CD4-positive, alpha-beta T cell treated with Interleukin-15 for 1 hour (primary cell): ENCODE measurements at places on chromosomes 6 and 20.
A peak's percentile ranks its signal among the peaks of the same experiment; 100 is the strongest.

DNA sequence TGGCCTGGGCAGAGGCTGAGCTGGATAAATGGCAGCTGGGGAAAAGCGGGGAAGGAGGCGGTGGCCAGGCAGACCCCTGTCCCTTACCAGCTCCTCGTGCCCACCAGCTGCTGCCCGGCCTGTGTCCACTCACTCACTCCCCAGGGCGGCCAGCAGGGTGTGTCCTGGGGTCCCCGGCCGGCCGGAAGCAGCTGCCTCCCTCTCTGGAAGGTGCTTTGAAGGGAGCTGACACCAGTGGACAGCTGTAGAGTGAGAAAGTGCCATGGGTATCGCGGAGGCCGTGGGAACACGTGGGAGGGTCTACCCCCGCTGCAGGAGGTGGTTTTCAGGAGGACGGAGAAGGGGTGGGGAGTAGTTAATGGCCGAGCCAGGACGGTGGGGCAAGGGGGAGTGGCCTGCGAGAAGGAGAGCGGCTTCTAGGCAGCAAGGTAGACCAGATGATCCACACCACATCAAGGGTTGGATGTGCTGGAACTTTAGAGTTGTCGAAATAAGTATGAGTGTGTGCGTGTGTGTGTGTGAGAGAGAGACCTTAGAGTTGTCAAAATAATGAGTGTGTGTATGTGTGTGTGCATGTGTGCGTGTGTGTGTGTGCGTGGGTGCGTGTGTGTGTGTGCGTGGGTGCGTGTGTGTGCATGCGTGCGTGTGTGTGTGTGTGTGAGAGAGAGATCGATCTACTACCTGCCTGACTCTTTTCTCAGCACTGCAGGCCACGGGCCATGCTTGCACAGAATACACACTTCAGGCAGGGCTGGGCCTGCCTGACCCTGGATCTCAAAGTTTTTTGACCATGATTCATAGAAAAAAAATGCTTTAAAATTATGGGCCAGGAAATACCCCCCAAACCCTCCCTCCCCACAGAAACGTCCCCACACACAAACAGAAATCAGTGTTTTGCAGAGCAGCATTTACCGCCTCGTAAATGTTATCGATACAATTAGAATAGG is 43.9 kb downstream of the CDH4 start:
- no peak for DNase-seq

- DNase-seq = no peak
These were observed 67.5 kb downstream of the JARID2 start for GRCh38 chr6:15313367-15313766.

GRCh38 chr20:45444050-45444449 is 25.5 kb upstream of the WFDC2 start:
- DNase-seq = no peak

GRCh38 chr6:72367439-72367838 is 254.4 kb upstream of the KCNQ5 start:
- no peak for DNase-seq

DNA sequence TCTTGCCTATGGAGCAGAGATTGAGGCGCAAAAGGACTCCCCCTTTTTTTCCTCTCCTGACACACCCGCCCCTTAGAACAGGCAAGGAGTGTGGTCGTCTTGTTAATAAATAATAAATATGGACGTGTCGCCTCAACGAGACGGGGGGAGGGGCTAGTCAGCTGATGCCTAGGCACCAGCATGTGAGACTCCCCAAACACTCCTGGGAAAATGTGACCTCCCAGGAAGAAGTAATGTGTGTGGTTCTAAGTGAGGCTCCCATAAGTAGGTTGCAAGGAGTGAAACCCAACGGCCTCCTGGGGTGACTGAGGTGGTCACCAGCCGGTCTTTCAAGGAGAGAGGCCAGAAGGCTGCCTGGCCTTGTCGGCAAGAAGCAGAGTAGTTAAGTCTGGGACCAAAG is 1.1 kb upstream of the FAXC start:
- DNase-seq = no peak

DNA sequence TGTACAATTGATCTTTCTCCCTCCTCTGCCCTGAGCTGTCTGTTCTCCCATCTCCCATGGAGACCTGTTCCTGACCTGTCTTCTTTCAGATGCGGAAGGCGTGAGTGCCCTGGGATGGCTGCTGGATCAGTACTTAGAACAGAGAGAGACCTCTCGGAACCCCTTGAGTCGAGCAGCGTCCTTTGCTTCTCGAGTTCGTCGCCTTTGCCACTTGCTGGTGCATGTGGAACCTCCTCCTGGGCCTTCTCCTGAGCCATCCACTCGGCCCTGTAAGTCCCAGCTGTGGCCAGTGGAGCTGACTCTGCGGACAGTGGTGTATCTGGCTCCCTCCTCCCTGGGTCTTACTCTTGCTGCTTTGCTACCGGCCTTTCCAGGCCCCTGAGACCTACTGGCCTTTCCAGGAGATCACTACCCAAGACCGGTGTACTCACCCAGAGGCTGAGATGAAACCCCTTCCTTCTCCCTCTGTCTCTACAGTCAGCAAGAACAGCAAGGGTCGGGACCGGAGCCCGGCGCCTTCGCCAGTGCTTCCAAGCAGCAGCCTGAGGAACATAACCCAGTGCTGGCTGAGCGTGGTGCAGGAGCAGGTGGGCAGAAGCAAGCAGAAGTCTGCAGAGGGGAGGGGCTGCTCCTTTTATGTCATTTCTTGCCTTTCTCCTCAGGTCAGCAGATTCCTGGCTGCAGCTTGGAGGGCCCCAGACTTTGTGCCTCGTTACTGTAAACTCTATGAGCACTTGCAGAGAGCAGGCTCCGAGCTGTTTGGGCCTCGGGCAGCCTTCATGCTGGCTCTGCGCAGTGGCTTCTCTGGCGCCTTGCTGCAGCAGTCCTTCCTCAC is 22.5 kb downstream of the CUL9 start:
- DNase-seq = no peak

GRCh38 chr6:143528164-143528811 is 16.8 kb upstream of the FUCA2 start:
- DNase-seq = no peak

DNA sequence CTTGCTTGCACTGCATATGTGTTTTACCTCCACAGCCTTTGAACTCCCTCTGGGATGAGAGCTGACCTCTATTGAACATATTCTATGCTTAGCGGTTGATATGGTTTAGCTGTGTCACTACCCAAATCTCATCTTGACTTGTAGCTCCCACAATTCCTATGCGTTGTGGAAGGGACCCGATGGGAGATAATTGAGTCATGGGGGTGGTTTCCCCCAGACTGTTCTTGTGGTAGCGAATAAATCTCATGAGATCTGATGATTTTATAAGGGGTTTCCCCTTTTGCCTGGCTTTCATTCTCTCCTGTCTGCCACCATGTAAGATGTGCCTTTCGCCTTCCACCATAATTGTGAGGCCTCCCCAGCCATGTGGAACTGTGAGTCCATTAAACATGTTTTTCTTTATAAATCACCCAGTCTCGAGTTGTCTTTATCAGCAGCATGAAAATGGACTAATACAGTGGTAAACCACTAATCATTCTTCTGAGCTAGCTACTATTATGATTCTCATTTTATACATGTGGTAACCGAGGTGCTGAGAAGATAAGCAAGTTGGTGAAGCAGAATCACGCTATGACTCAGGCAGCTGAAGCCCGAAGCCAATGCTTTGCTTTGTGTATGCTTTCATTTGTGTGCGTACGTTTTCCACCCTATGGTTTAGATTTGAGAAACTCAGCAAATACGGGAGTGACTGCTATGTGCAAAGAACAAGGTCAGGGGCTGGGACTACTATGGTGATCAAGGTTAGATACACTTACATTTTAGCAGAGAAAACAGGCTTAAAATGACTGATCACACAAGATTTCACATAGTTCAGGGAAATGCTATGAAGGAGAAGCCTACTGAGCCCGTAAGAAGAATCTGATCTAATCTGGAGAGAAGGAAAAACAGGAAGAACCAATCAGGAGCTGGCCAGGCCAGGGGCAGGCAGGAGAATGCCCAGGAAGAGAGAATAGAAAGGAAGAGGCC is 363.5 kb downstream of the ESR1 start:
- DNase-seq = peak; percentile 24

DNA sequence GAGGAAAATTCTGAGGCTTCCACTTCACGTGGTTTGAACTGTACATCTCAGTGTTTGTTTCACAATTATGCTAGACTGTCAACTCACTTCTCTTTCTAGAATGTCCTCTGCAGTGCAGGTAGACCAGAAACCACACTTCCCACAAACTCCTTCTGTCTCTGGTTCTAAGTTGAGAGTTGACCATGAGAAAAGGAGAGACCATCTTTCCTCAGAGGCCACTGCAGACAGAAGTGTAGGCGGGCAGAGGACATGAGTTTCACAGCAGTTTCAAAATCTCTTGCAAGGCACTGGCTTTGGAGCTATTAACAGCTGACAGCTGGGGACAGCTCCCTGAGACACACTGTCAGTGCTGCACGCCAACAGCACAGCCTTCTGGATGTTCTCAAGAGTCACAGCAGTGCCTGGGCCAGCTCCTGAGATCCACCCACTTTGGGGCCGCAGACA is 55.4 kb upstream of the MOXD1 start:
- no peak for DNase-seq

GRCh38 chr6:73537677-73538076 is 16.8 kb upstream of the EEF1A1 start:
- no peak for DNase-seq

GRCh38 chr6:136646377-136646776 is 96.2 kb upstream of the MAP7 start:
- DNase-seq = no peak

- DNase-seq = no peak
These were observed 950.7 kb upstream of the FLRT3 start for GRCh38 chr20:15288106-15288505.

DNA sequence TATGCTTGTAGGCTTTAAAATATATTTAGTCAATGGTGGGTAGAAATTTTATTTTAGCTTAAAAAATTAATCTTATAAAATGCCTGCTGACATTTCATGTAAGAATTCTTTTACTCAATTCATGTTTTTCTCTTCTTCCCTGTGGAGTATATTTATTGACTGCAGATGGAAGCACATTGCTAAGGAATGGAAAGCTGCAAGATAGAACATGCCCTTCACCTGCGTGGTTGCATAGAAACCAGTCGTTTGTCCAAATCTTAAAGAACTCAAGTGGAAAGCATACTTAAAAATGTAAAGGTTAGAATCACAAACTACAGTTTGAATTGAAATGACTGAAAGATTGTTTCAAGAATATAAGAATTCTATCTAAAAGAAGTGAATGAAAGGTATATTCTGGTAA is 30.7 kb downstream of the C6orf163 start:
- DNase-seq = no peak

DNA sequence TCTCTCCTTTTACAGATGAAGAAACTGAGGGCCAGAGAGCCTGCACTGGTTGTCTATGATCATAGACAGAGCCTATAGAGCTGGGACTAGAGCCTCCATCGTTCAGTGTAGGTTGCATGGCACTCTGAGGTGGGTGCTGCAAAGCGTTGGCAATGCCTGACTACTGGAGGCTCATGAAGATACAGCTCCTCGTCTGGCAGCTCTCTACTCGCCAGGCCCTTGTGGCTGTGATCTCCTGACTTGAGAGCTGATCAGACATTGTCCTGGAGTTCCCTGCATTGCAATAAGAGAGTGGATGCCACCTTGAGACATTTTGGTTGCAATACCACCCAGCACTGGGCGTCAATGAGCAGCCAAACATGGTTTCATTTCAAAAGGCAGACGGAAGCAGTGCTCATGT is 270.1 kb upstream of the ARID1B start:
- no peak for DNase-seq

DNA sequence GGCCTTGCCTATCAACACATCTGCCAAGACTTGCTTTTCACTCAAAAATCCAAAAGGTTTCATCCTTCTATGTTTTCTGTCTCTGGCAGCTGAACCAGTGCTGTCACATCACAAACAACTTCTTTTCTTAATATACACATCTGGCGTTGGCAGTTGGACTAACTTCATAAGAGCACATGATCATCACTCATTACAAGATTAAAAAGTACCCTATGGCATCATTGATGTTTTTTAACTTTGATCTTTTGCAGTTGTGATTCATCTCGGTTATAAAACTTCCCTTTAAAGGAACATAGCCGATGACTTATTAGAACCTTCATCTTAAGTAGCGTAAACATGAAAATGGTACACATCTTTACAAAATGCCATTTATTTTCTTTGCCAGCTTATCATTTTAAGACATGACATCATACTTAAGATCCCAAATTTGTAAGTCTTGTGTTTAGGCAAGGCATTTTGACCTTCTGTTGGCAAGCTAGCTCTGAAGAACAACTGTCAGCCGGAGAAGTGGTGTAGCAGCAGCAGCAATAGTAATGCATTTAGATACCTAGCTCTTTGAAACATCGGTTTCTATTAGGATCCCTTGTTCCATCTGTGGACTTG is 64.2 kb upstream of the SUPT3H start:
- no peak for DNase-seq

- DNase-seq = no peak
These were observed 479.4 kb upstream of the SLC35B3 start for GRCh38 chr6:8914700-8915099.

GRCh38 chr6:14974792-14975470 is 270.9 kb upstream of the JARID2 start:
- DNase-seq = no peak

- peak; percentile 66 for DNase-seq
These were observed 5.2 kb downstream of the FOXO3 start for GRCh38 chr6:108565893-108566292.

- DNase-seq = no peak
These were observed 135.7 kb downstream of the BCAS1 start for GRCh38 chr20:53934421-53935343.

DNA sequence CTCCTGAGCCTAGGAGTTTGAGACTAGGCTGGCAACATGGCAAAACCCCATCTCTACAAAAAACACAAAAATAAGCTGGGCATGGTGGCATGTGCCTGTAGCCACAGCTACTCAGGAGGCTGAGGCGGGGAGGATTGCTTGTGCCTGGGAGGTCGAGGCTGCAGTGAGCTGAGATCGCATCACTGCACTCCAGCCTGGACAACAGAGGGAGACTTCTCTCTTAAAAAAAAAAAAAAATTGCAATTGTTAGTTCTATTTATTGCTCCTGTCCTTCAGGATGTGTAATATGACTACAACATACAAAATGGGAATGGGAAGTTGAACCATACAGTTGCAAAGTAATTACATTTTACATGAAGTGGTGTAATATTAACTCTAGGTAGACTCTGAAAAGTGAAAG is 8.1 kb upstream of the AARS2 start:
- DNase-seq = no peak

DNA sequence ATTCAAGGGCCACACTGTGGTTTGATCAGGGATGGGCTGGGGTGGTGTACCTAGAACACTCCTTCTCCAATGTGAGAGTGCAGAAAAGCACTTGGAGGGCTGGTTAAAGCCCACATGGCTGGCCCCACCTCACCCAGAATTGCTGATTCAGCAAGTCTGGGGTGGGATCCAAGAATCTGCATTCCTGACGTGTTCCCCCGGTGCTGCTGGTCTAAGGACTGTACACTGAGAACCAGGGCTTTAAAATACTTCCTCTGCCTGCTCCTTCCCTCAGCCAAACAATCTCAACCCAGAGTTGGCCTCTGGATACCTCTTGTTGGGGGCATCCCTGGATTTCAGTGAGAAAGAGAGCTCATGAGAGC is 13.4 kb upstream of the OCSTAMP start:
- DNase-seq = no peak

GRCh38 chr6:142671791-142672190 is 273.2 kb downstream of the HIVEP2 start:
- peak; percentile 27 for DNase-seq

- DNase-seq = no peak
These were observed 66.4 kb downstream of the STX11 start for GRCh38 chr6:144216668-144217218.

GRCh38 chr6:142345261-142345660 is 43.5 kb downstream of the ADGRG6 start:
- no peak for DNase-seq
